ENCODE measurements at places on chromosomes 5 and 9.
A peak's percentile ranks its signal among the peaks of the same experiment; 100 is the strongest.

DNA sequence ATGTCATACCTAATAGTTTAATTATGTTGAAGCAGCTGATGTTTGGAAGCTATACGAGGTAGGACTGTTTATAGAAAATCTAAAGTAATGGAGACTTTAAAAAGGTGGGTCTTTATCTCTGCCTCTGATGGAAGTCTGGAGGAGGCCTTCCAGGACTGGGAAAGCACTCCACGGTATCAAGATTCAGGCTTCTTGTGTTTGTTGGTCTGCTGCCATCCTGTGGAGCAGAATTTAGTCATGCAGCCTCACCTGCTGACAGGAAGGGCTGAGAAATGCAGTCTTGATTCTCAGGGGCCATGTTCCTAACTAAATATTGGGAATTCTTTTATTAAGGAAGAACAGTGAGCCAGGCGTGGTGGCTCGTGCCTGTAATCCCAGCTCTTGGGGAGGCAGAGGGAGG, 15.9 kb downstream of the SPDL1 start:
- H3K27me3 ChIP-seq: no peaks in the 10 kb centered on the region
- no peaks in the 10 kb centered on the region for H3K4me1 ChIP-seq
- no peak for DNase-seq
- no peak overlapping the region for H3K27ac ChIP-seq
- H3K36me3 ChIP-seq: peaks cover 12% of the 10 kb centered on the region

GRCh38 chr9:114813717-114814418, 8.0 kb upstream of the TNFSF15 start:
- no peaks in the 10 kb centered on the region for H3K27me3 ChIP-seq
- no peak overlapping the region for H3K4me3 ChIP-seq
- H3K36me3 ChIP-seq: no peaks in the 10 kb centered on the region
- no peak for DNase-seq
- H3K4me1 ChIP-seq: no peaks in the 10 kb centered on the region

GRCh38 chr5:7814816-7815215, 36.1 kb downstream of the CFAP90 start:
- peaks cover 14% of the 10 kb centered on the region for H3K27me3 ChIP-seq
- peaks cover 6% of the 10 kb centered on the region for H3K4me1 ChIP-seq

GRCh38 chr5:153491038-153491744, 721 bp downstream of the GRIA1 start:
- peak overlapping the region; percentile 76 for H3K4me3 ChIP-seq
- no peak for DNase-seq
- no peak overlapping the region for H3K27ac ChIP-seq
- peaks cover 27% of the 10 kb centered on the region for H3K4me1 ChIP-seq
- H3K27me3 ChIP-seq: peaks cover 45% of the 10 kb centered on the region
- no peaks in the 10 kb centered on the region for H3K36me3 ChIP-seq

GRCh38 chr5:32526810-32527209, 58.5 kb upstream of the SUB1 start:
- no peaks in the 10 kb centered on the region for H3K27me3 ChIP-seq
- H3K4me1 ChIP-seq: peaks cover 4% of the 10 kb centered on the region
- H3K36me3 ChIP-seq: no peaks in the 10 kb centered on the region
- H3K4me3 ChIP-seq: no peak overlapping the region

Measured in neural crest cell (in vitro differentiated cells).